Mucosa of descending colon (tissue), 3 donors: ENCODE measurements at places on chromosomes 7 and 10. TPM values are rescaled to one million over a fixed set of nuclear protein-coding genes. Genes with fewer than 3 reads are reported as not detected.

CRHR2 gene
- total RNA-seq: not detected

PDK4 gene
- total RNA-seq: 36.2 TPM

CLCN1 gene
- total RNA-seq: not detected

FMC1 gene
- total RNA-seq: 16.1 TPM

SDK1 gene
- total RNA-seq: 20.2 TPM

NUDT13 gene
- total RNA-seq: 5.1 TPM

PNLIPRP3 gene
- total RNA-seq: not detected

NOS3 gene
- 6.3 TPM for total RNA-seq

PPP1R3C gene
- 23.3 TPM for total RNA-seq

CPXM2 gene
- 7.7 TPM for total RNA-seq

PLXNA4 gene
- 0.78 TPM for total RNA-seq

RBM20 gene
- total RNA-seq: 2.0 TPM

OR6B1 gene
- not detected for total RNA-seq

ERLIN1 gene
- total RNA-seq: 48.3 TPM

CHST3 gene
- 3.1 TPM for total RNA-seq

INMT gene
- total RNA-seq: 7.2 TPM

NPC1L1 gene
- 0.82 TPM for total RNA-seq

TNKS2 gene
- 26.4 TPM for total RNA-seq

LDB3 gene
- total RNA-seq: 0.96 TPM

IL6 gene
- 0.53 TPM for total RNA-seq

PGAM2 gene
- total RNA-seq: 1.4 TPM

THSD7A gene
- total RNA-seq: 1.0 TPM

HOXA10 gene
- 25.0 TPM for total RNA-seq

MMD2 gene
- not detected for total RNA-seq

GATA3 gene
- total RNA-seq: 0.55 TPM

DKK1 gene
- total RNA-seq: 1.5 TPM

OTUD1 gene
- total RNA-seq: 15.1 TPM

LRRD1 gene
- 0.09 TPM for total RNA-seq

GFRA1 gene
- total RNA-seq: 2.2 TPM

AGR3 gene
- total RNA-seq: 54.9 TPM

TMEM130 gene
- 0.38 TPM for total RNA-seq

CTAGE8 gene
- 13.8 TPM for total RNA-seq

ZP3 gene
- total RNA-seq: 4.4 TPM

MGMT gene
- total RNA-seq: 16.3 TPM

GHITM gene
- 279 TPM for total RNA-seq

PTF1A gene
- total RNA-seq: not detected

JAKMIP3 gene
- 1.4 TPM for total RNA-seq

TLL2 gene
- 0.70 TPM for total RNA-seq

TOMM7 gene
- total RNA-seq: 404 TPM

ZRANB1 gene
- 13.5 TPM for total RNA-seq

SYPL1 gene
- 109 TPM for total RNA-seq

BTBD16 gene
- total RNA-seq: 0.60 TPM

GSTO2 gene
- 18.3 TPM for total RNA-seq

SYT15 gene
- 2.3 TPM for total RNA-seq

TMEM176B gene
- total RNA-seq: 401 TPM

OPN1SW gene
- not detected for total RNA-seq

LRIT1 gene
- not detected for total RNA-seq

SPDYE5 gene
- total RNA-seq: not detected

NXPH1 gene
- not detected for total RNA-seq

SH3PXD2A gene
- total RNA-seq: 60.6 TPM

GCK gene
- 0.17 TPM for total RNA-seq

TMEM213 gene
- not detected for total RNA-seq
